Dermis microvascular lymphatic vessel endothelial cell (primary cell): ENCODE measurements at places on chromosomes 5 and 9. TPM values are rescaled to one million over a fixed set of nuclear protein-coding genes. Genes with fewer than 3 reads are reported as not detected.

The UBE2QL1 gene
- total RNA-seq: 0.13 and 1.0 TPM in 2 replicates

The SPATA31E1 gene
- total RNA-seq: not detected in 2 replicates

The EMB gene
- under 0.01 TPM in 2 replicates for total RNA-seq

The EGFLAM gene
- 0.13 and 0.25 TPM in 2 replicates for total RNA-seq

The CCDC192 gene
- total RNA-seq: not detected in 2 replicates

The KIF27 gene
- 1.9 and 2.4 TPM in 2 replicates for total RNA-seq

The TMEFF1 gene
- total RNA-seq: 7.1 and 12.9 TPM in 2 replicates

The ZNF79 gene
- 6.5 and 8.1 TPM in 2 replicates for total RNA-seq

The CDKN2B gene
- 5.1 and 9.9 TPM in 2 replicates for total RNA-seq

The TAF11L9 gene
- total RNA-seq: not detected in 2 replicates

The NSG2 gene
- not detected in 2 replicates for total RNA-seq

The FAM114A2 gene
- total RNA-seq: 21.5 and 21.8 TPM in 2 replicates

The POLK gene
- total RNA-seq: 22.0 and 27.8 TPM in 2 replicates

The EDIL3 gene
- under 0.01 TPM in 2 replicates for total RNA-seq

The ISL1 gene
- total RNA-seq: not detected in 2 replicates

The NUTM2G gene
- total RNA-seq: not detected in 2 replicates

The CLIC3 gene
- total RNA-seq: not detected in 2 replicates

The C9orf50 gene
- total RNA-seq: not detected in 2 replicates

The IFNA21 gene
- total RNA-seq: not detected in 2 replicates

The OR13J1 gene
- not detected in 2 replicates for total RNA-seq

The PRR16 gene
- total RNA-seq: not detected in 2 replicates

The GCNT4 gene
- total RNA-seq: 0.13 TPM in 2 replicates

The LURAP1L gene
- total RNA-seq: 2.5 and 2.6 TPM in 2 replicates
